ENCODE measurements at places on chromosomes 7 and 10. TPM values are rescaled to one million over a fixed set of nuclear protein-coding genes. Genes with fewer than 3 reads are reported as not detected.

CNNM1 gene
- 0.72 TPM for total RNA-seq

COPS6 gene
- total RNA-seq: 19.5 TPM

PPP1R3C gene
- total RNA-seq: 189 TPM

TAS2R41 gene
- total RNA-seq: 2.6 TPM

STRIP2 gene
- 0.96 TPM for total RNA-seq

OR2A42 gene
- total RNA-seq: 0.48 TPM

CHCHD3 gene
- total RNA-seq: 42.6 TPM

NKX6-2 gene
- total RNA-seq: not detected

GRCh38 chr10:1333981-1334380 lies 277.8 kb downstream of the WDR37 start:
- DNase-seq: no peak

DNA sequence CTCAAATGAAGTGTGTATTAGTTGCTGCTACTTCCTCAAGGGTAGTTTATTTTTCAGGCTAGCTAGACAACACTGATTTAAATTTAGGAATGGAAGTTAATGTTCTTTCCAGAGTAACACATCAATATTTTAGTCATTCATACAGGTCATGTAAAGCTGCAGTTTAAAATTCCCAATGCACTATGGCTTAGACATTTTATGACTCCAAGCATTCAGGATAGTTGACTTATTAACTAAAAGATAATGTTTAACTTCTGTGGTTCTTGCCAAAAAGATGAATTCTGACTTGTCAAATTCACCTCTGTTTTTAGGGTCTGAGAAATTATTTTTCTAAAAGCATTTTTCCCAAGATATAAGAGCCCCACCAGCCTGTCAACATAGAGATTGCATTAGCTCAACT lies 131.9 kb downstream of the TFPI2 start:
- DNase-seq: no peak

DNA sequence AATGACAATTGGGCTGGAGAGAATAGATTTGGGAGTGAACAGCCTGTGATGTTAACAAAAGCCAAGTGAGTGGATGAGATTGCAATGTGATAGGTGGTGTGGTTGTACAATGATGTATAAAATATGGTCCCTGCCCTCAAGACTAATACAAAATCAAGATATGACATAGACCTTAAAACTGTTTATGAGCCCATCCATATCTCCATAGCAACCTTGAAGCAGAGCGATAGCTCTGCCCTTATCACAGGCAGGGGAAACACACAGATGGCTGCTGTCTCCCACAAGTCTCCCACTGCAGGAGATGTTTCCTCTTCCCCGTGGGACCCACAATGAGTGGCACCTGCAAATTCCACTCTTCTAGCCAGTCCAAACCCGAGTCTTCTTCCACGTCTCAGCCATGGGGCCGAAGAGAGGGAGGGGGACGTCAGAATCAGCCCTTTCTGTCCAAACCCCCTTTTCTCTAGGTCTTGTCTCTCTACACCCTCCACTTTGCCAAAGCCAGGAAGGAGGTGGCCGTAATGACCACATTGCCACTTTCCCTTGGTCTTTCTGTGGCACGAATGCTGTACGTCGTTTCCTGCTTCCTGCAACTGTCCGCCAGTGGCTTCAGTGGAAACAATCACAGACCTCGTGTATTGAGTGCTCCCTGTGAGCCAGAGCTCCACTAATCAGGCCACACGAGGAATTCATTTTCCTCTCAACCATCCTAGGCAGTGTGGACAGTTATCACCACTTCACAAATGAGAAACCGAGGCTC lies 7.5 kb upstream of the TBXAS1 start:
- DNase-seq: no peak

- peak; percentile 42 for DNase-seq
Observed at GRCh38 chr7:115475761-115476385, 554.0 kb downstream of the MDFIC start.

- no peak for DNase-seq
Observed at GRCh38 chr10:80536361-80536835, 1.3 kb upstream of the SH2D4B start.

DNA sequence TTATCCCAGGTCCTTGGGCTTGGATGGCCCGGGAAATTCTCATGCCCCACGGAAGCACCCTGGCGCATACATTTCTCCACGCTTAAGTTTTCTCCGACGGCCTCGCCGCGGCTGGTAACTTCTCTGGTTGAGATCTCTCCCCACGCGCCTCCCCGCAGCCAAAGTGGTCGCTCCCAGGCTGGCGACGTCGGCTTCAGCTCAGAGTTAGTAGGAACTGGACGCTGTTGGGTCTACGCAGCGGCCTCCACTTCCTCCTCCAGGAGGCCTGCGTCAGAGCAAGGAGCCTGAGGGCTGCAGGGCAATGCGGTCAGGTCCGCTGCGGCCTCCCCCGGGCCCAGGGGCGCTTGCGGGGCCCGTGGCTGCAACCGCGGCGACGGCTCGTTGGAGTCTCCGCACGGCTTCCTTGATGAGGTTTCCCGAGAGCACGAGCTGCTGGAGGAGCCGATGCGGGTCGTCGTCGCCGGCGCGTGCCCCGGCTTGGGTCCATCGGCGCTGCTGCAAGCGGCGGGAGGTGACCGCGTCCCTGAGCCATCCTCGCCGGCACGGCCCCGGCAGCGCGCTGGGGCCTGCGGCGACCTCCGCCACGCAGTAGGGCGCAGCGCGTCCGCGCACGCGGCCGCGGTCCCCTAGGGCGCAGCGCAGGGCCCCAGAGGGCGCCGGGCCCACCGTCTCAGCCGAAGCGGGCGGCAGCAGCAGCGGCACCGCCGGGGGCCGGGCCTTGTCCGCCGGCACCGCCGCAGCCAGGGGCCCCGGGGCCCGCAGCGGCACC lies 744 bp downstream of the FRAT2 start:
- peak; percentile 28 for DNase-seq

GRCh38 chr10:119543814-119544642 lies 1.5 kb upstream of the RGS10 start:
- DNase-seq: no peak

DNA sequence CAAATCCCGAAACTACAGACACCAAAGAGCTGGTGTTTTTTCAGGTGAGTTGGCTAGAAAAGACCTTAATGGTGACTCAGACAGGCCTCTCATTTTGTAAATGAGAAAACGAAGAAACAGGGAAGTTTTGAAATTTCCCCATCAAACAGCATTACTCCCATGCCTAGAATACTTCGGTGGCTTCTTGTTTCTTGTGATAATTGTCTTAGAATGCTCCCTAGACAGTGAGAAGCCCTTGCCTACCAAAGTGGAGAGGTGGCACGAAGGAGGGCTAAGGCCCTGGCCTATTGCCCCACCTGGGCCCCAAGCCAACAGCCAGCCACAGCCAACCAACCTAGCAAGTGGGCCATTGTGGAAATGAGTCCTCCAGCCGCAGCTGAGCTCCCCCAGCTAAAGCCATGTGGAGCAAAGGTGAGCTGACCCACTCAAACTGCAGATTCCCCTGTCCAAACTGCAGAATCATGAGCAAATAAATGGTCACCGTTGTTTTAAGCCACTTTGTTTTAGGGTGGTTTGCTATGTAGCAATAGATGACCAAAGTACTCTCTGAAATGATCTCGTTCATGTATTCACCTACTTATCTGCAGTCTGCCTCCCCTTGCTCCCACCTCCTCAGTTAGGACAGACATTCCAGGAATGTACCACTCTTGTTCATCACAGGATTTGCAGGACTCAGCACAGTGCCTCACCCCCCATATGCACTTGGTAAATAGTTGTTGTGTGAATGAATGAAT lies 97.7 kb upstream of the FGFR2 start:
- DNase-seq: no peak

DNA sequence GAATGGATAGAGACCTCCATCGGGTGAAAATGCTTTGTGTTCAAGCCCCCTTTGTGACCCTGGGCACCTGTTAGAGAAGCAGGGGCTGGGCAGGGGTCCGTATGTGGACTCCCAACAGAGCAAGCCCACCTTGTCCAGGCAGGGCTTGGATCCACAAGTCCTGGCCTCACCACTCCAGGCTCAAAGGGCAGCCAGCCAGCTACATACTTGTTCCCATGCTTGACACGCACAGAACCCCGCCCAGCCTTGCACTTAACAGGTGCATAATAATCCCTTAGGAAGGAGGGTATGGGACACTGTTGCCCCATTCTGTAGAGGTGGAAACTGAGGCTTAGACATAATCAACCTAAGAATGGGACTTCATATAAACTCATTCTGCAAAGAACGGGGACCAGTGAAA lies 160.6 kb downstream of the PRKAG2 start:
- DNase-seq: no peak

DNA sequence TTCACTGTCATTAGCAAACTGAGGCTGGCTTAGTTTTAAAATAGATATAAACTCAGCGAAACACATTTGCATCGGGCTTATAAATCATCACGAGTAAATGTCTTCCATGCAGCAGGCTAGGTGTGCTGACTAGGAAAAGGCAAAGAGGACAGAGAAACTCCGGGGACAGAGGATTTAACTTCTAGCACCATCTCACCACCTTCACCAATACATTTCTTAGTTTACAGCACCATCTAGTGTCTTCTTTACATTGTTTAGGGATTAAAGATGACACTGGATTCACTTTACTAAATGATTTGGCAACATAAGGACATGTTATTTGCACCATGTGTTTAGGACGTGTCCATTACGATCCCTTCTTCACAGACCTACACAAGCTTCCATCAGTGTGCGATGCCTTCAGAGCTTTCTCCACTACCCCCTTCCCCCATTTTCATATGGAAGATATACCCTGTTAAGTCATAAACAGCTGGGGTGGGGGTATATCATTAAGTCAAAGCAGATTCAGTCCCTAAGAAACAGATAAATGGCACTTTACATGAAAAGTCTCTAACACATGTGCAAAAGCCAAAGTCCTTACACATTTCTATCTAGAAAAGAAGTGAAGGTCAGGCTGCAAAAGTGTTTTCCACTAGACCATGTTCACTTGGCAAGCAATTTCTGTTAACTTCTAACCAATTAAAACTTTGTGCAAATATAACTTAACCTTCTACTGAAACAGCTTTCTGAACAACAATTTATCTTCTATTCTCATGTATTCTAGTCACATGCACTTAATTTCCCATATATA lies 103.3 kb downstream of the GRB10 start:
- peak; percentile 55 for DNase-seq

- peak; percentile 30 for DNase-seq
Observed at GRCh38 chr7:27873981-27874957, 134.3 kb downstream of the TAX1BP1 start.

All from umbilical cord (tissue), 2 donors.